ENCODE measurements at places on chromosomes 1 and 21.
A peak's percentile ranks its signal among the peaks of the same experiment; 100 is the strongest.

DNA sequence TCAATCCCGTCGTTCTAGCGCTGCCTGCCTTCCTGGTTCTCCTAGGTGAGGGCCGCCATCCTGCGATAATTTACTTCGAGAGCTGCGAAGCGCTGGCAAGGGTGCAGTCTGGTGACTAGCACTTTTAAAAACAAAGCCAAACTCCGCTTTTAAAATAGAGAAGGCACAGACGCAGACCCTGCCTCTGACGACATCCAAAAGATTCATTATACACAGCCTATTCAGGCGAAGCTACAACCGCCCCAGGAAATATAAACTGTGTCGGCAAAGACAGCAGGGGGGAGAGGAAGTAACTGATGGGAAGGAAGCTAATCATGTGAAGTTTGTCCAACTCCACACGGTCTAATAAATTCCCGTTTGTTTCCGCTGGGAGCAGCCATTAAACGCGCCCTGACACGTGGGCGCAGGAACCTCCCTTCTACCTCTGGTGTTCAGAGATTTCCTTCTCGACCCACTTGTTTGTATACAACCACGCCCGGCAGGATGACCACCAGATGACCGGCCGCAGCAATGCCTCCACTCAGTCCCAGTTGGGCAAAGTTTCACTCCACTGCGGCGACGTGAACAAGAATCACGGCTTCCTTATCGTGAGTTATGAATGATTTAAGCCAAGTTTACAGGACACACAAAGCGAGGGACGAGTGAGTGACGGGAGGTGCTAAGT, 1.3 kb downstream of the GNG12 start:
- peak; percentile 80 for DNase-seq

DNA sequence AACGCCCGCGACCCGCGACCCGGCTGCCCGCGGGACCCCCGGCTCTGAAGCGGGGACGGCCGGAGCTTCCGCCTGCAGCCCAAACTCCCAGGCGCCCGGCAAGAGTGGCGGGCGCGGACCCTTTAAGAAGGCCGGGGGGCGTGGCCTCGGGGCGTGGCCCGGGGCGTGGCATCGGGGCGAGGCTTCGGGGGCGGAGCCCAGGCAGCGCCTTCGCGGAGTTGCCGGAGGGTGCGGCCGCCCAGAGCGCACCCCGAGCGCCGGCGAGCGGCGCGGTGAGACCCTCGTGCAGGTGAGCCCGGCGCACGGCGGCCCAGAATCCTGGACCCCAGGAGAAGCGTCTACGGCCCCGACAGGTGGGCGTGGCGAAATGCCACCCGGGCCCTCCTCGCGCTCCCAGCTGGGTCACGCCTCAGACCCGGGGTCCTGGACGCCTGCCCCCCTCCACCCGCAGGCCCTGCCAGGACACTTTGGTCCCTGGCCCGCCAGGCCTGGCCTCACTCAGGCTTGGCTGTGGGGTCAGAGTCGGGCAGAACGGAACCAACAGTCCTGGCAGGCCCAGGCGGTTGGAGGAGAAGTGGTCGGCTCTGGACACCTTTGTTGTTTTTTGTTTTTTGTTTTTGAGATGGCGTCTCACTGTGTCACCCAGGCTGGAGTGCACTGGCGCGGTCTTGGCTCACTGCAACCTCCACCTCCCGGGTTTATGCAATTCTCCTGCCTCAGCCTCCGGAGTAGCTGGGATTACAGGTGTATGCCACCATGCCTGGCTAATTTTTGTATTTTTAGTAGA, 14.4 kb downstream of the RNF223 start:
- peak; percentile 97 for DNase-seq

- DNase-seq, result no peak
Observed at GRCh38 chr1:109639841-109640184, 16.1 kb upstream of the GSTM4 start.

GRCh38 chr1:30088594-30088993, 634.8 kb downstream of the MATN1 start:
- no peak for DNase-seq

- DNase-seq, result no peak
Observed at GRCh38 chr1:202131956-202132821, 9.5 kb downstream of the GPR37L1 start.

- no peak for DNase-seq
Observed at GRCh38 chr1:224407571-224408293, 26.9 kb downstream of the WDR26 start.

DNA sequence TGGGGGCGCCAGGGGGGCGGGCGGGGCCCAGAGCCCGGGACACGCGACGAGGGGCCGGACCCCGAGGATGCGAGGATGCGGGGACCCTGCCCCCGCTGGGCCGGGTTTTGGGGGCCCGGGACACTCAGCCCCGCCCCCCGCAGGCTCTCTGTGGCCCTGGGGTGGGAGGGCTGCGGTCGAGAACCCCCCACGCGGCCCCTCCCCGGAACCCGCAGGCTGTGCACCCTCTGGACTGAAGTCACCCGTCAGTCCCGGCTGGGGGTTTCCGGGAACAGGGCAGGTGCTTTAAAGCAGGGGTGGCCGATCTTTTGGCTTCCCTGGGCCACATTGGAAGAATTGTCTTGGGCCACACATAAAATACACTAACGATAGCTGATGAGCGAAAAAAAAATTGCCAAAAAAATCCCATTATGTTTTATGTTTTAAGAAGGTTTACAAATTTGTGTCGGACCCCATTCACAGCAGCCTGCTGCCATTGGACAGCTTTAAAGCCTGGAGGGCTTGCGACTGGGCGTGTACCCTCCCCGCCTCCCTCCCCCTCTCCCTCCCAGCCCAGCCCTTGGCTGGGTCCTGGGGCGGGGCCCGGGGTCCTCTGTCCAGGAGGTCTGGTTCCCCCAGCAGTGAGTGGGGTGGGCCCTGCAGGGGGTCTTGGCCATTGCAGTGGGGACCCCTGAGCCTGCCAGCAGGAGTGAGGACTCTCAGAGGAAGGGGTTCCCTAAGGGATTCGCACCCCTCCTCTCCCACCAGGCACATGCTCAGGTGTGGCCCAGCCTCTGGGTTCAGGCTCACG, 21.6 kb upstream of the C1orf159 start:
- DNase-seq, result no peak

- DNase-seq, result no peak
Observed at GRCh38 chr1:195188821-195189220, 1419.4 kb downstream of the KCNT2 start.

- no peak for DNase-seq
Observed at GRCh38 chr1:37071829-37072228, 37.5 kb upstream of the GRIK3 start.

DNA sequence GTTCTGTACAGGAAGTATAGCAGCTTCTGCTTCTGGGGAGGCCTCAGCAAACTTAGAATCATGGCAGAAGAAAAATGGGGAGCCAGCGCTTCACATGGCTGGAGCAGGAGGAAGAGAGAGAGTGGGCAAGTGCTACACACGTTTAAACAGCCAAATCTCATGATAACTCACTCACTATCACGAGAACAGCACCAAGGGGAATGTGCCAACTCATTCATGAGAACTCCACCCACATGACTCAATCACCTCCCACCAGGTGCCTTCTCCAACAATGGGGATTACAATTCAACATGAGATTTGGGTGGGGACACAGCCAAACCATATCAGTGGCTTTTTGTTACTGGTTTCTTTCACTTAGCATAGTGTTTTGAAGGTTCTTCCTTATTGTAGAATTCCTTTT, 138.6 kb downstream of the SYT14 start:
- no peak for DNase-seq

DNA sequence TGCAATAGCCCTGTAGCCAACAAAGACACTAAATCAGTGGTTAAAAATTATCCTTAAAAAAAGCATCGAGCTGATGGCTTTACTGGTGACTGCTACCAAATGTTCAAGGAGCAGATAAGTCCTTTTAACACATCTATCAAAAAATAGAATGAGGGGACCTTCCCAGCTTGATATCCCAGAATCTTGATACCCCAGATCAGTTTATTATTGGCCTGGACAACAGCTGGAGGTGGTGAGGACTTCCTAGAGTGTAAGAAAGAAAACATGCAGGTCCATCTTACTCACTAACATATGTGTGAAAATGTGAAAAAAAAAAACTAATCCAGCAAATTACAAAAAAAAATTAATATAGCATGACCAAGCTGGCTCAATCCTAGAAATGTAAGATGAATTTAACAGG, 21.3 kb downstream of the CHIT1 start:
- no peak for DNase-seq

- no peak for DNase-seq
Observed at GRCh38 chr21:35420656-35421055, 371.6 kb upstream of the RUNX1 start.

DNA sequence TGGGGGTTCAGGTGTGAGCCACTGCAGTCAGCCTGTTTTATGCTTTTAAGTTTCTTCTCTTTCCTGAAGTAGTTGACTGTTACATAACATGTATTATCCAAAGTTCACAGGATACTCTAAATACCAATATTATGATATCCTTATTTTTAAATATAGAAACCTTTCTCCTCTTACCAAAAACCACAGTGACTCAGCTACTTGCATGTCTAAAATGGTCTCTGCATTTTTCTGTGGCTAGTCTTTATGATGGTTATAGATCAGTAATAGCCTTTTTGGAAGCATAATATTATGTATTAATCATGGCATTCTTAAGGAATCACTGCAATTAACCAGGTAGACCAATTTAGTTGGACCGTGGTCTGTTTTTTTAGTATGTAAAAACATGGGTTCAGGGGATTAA, 210.8 kb upstream of the CACYBP start:
- peak; percentile 75 for DNase-seq

DNA sequence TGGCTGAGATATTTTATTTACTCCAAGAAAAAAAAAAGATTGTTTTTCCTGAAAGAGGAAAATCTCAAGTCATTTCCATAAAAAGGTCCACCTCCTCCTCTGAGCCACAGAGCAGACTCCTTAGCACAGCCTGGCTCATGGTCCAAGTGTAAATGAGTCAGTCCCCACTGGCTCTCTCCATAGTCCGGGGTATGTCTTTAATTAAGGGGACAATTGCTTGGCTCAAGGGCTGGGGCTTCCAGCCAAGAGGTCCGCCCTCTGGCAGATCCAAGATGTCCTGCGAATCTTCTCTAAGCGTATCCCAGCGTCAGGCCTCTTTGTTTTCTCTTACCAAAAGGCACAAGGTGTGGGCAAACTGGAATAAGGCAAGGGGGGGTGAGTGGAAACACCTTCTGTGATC, 33.3 kb downstream of the FOXD2 start:
- DNase-seq, result peak; percentile 91

- no peak for DNase-seq
Observed at GRCh38 chr1:221013691-221014660, 134.7 kb downstream of the HLX start.

GRCh38 chr1:204574016-204574864, 58.0 kb downstream of the MDM4 start:
- no peak for DNase-seq

Measured in AG20443 (cell line).